Fibroblast of villous mesenchyme (primary cell): ENCODE measurements at places on chromosomes 3 and 15. TPM values are rescaled to one million over a fixed set of nuclear protein-coding genes. Genes with fewer than 3 reads are reported as not detected.

Gene DTX3L
- 25.1 and 36.7 TPM in 2 replicates for total RNA-seq

DNA sequence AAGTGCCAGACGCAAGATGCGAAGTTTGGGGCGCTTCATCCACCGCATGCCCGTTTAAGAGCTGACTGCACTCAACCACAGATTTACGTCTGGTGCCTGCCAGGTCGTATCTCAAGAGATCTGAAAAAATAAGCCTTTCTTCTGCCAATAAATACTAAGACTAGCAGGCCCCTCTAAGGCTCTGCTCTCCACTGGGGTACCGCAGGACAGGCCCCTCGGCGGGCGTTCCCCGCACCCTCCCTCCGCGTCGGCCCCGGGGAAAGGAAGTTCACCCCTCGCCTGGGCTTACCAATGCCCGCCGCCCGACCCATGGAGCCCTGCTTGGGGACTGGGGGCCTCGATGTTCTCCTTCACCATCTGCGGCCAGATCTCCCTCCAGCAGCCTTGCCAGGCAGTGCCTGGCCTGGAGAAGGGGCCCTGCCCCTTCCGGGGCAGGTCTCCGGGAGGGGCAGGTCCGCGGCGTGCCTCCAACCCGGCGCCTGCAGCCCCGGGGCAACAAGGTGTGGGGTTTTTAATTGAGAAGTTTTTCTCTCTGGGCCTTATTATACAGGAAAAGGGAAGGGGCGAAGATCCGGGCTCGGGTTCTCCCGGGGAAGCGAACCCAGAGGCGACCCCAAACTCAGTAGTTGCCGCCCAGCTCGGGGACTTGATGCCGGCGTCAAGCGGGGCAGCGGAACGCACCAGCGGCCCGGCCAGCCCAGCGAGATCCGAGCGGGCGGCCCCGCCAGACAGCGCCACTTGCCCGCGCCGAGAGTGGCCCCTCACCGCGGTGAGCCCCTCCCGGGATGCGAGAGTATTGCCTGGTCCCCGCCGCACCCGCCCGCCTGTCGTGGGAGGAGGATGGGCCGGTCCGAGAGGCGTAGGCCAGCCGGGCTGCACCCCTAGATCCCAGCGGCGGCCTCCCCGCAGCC lies 735 bp downstream of the GOLGA8B start:
- peak; percentile 24 for DNase-seq

DNA sequence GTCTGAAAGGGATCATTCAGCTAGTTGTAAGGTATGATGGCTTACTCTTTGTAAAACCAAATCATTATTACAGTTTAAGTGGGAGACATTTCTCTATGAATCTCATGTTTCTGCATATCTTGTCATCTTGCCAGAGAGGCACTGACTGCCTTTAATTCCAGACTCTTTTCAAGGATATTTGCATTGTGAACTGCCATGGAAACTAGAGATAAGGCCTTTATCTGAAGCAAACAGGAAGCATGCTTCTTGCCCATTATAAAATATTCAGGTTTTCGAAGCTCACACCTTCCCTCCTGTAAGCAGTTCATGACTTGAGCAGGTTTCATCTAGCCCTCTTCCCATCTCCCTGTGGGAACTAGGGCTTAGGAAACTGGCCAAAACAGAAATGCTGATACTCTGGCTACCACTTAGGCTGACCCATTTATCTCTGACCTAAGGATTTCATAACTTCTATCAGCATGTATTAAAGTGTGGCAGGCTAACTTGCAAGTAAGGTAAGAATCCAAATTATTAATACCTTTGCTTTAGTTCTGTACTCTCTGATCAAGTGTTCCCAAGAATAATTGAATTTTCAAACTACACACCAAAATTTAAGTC lies 326.6 kb upstream of the ALCAM start:
- no peak for DNase-seq

GRCh38 chr3:57036952-57037351 lies 23.5 kb upstream of the SPATA12 start:
- no peak for DNase-seq

DNA sequence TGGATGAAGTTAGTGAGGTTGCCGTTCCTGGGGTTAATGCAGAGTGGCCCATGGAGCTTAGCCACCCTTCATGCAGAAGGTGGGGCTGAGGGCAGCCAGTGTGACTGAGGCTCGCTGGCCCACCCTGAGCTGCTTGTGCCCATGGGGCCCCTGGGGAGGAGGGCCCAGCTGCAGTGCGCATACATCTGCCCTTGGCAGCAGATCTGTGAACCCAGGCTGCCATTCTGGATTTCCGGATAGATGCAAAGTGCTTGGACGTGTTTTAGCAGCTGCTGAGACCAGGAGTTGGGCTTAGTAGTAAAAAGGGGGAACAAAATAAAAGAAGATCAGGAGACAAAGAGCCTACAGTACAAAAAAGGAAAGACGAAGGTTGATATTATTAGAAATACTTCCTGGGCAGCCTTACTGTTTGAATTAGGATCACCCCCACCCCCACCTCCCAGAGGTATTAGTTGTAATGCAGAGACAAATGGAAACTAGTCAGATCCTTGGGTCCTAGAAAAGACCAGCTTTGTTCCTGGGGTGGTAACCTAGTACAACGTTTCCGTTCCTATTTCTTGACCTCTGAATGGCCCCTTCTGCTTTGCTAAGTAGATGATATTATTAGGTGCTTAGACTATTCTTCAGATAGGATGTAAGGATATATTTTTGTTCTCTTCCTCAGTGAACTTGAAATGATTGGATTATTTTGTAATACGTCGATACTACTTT lies 70.2 kb downstream of the IGF1R start:
- DNase-seq: no peak

Gene PLCH1
- total RNA-seq: 11.7 and 14.2 TPM in 2 replicates

GRCh38 chr15:51780636-51781035 lies 29.2 kb downstream of the TMOD2 start:
- DNase-seq: peak; percentile 18

DNA sequence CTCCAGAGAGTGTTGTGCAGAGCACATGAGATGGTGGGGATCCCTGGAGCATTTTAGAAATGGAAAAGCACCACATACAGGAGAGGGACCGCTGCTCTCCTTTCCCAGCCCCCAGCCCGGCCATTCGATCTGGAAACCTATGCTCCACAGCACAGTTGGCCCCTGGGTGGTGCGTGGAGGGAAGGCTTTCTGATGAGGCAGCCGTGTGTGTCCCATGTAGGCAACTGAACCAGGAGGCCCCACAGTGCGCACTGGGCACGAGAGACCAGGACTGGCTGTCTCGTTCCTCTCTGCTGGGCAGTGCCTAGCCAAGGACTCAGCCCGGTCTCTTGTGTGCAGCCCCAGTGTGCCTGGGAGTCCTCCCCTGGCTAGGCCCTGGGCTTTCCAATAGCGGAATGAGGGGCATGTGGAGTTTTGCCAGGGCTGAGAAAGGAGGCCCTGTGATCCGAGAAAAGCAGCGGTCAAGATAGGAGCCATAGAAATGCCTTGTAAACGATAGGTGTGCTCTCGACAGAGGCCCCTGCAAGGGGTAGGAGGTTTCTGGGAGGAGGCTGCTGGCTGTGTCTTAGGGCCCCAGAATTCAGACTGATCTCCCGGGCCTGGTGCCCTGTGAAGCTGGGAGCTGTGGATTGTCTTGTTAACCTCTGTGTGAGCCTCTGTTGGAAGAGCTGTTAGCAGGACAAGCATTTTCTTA lies 39.0 kb downstream of the CHDH start:
- no peak for DNase-seq

- no peak for DNase-seq
These were observed 2.0 kb downstream of the HHATL start for GRCh38 chr3:42700366-42701288.

DNA sequence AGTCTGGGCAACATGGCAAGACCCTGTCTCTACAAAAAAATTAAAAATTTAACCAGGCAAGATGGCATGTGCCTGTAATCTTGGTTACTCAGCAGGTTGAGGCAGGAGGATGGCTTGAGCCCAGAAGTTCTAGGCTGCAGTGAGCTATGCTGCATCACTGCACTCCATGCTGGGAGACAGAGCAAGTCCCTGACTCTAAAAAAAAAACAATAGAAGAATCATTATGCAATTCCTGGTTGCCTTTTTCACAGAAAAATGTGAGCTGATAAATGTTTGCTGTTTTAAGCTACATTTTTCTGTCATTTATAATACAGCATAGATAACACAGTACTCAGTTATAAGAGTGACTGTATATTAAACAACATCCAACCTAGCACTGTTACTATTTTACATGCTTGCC lies 148.8 kb downstream of the SCAPER start:
- DNase-seq: no peak

GRCh38 chr3:131983689-131984088 lies 51.1 kb downstream of the CPNE4 start:
- DNase-seq: no peak

- DNase-seq: no peak
These were observed 3.2 kb upstream of the ITIH1 start for GRCh38 chr3:52774066-52774713.

Gene CD86
- not detected in 2 replicates for total RNA-seq

Gene ISY1
- 27.4 and 32.4 TPM in 2 replicates for total RNA-seq

Gene MELTF
- total RNA-seq: 4.7 and 5.2 TPM in 2 replicates

DNA sequence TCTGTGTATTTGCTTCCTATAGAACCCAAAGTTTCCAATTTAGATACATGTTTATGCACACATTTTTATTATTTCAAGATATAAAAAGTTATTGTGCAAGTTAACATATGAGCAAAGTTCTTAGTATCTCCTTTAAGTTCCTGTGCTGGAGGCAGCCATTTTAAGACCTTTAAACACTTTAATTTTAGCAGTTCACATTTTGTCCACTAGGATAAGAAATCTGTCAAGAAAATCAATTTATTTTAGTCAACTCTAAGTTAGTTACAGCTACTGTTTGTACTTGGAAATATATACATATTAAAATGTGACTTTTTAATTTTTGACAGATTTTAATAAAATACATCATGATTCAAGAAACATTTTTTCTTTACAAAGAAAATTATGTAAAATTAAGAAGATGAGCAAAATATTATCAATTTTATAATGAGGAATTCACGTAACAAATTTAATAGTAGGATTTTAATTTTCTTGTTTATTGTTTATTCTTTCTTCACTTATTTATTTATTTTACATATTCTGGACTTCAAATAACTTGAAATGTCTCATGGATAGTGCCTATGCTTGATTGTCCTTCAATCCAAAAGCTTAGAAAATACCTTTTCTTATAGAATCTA lies 402.6 kb upstream of the GBE1 start:
- DNase-seq: peak; percentile 10

GRCh38 chr15:100879464-100880138 lies at the start of gene ALDH1A3:
TSS of gene ALDH1A3 (plus strand) at chr15:100879831. CDS start at chr15:100879908, 77 bp downstream.
- DNase-seq: peak; percentile 61

DNA sequence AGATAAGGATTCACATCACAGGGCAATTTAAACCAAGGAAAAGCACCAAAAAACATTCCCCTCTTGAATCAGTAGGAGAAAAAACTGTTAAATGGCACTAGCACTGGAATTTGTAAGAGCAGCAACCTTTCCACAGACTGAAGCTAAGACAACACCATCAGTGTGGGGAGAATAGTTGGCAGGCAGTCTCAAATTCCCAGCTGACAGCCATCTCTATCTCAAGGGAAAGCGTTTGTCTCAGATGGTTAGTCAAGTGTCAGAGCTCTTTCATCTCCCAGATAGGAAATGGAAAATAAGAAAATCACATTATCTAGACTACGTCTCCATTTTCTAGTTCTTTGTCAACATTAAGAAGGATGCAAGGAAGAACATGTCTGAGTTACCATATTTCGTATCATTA lies 228.7 kb downstream of the WDR72 start:
- DNase-seq: no peak

GRCh38 chr15:39419651-39420050 lies 161.2 kb upstream of the THBS1 start:
- no peak for DNase-seq

DNA sequence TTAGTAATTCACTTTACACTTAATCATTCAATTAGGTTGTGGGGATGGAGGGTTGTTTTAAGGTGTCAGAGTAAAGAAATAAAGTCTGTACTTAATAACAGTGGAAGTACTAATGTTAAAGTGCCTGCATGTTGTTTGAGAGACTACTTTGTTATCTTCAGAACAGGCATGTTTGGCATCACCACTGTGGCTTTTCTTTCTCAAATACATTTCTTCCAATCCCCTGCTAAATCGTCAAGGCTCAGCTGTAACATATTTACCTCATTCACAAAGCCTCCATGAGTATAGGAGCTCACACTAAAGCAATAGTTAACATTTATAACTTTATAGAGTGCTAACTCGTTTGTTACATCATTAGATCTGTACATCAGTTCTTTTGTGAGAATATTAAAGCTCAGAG lies 2.6 kb downstream of the TIMMDC1 start:
- peak; percentile 33 for DNase-seq

- no peak for DNase-seq
These were observed 761.0 kb downstream of the ROBO2 start for GRCh38 chr3:77800893-77801292.

Gene CMTM7
- total RNA-seq: 8.2 and 8.4 TPM in 2 replicates

DNA sequence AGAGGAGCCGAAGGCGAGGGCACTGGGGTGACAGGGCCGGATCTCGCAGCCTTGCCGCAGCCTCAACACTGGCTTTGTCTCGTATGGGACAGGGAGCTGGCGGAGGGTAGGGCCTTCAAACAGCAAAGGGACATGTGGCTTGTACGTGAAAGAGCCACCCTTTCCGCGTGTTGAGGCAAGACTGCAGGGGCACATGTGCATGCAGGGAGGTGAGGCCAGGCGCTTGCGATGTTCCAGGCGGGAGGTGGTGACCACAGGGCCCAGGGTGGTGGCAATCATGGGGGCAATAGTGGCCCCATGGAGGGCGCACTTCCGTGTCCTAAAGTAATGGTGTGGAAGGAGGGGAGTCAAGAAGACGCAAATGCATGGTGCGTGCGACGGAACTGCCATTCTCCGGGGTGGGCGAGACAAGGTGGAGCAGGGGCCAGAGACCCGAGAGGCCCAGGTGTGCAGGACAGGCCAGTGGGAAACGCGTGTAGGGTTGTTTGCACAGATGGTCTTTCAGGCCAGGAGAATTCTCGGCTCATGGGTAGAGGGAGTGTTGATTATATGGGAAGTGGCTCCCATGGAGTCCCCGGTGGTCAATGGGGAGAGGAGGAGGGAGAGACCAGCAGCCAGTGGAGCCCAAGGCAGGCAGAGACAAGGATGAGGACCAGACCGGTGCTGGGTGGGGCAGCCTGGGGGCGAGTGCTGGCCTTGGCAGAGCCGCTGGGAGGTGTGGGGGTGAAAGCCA lies 45.8 kb upstream of the PCSK6 start:
- no peak for DNase-seq

DNA sequence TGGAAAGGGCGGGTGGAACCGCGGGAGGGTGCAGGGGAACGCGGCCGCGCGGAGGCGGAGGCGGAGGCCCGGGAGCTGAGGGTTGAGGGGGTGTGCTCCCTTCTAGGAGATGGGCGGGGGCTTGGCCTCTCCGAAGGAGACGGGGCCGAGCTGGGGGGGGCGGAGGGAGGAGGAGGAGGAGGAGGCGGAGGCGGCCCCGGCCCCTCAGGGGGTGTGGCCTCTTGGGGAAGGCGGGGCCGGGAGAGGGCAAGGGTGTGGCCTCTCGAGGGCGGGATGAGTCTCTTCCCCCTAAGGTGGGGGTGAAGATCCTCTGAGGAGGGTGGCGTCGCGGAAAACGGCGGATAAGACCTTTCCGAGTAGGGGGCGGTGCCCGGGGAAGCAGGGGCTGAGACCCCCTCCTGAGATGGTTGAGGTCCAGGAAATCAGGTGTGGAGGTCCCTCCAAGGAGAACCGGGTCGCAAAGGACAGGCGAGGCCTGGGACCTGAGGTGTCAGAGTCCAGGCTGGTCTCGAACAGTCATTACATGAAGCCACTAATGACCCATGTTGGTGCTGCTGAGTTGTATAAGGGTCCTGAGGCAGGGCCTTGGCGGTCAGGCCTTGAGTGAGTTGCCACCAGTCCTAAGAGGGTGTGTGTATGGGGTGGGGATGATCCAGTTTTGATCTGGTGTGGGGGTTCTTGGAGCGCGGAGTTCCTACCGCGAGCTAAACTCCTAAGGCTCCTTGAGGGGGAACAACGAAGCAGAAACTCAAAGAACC lies 759 bp downstream of the WDR6 start:
- peak; percentile 91 for DNase-seq

- no peak for DNase-seq
These were observed 44.8 kb downstream of the OPA1 start for GRCh38 chr3:193637831-193638230.

Gene SYNPR
- total RNA-seq: not detected in 2 replicates
